Neural progenitor cell (in vitro differentiated cells): ENCODE measurements at places on chromosomes 4 and X.

- no peak for DNase-seq
- H3K4me3 ChIP-seq: no peak overlapping the region
- H3K36me3 ChIP-seq: no peaks in the 10 kb centered on the region
- H3K27ac ChIP-seq: no peak overlapping the region
Observed at GRCh38 chr4:48361012-48361400, 19.7 kb downstream of the SLAIN2 start.

- H3K27ac ChIP-seq: no peak overlapping the region
- no peaks in the 10 kb centered on the region for H3K36me3 ChIP-seq
- DNase-seq: no peak
- no peak overlapping the region for H3K4me3 ChIP-seq
- no peaks in the 10 kb centered on the region for H3K27me3 ChIP-seq
- H3K4me1 ChIP-seq: no peaks in the 10 kb centered on the region
Observed at GRCh38 chrX:130084631-130085237, 25.6 kb downstream of the ELF4 start.

DNA sequence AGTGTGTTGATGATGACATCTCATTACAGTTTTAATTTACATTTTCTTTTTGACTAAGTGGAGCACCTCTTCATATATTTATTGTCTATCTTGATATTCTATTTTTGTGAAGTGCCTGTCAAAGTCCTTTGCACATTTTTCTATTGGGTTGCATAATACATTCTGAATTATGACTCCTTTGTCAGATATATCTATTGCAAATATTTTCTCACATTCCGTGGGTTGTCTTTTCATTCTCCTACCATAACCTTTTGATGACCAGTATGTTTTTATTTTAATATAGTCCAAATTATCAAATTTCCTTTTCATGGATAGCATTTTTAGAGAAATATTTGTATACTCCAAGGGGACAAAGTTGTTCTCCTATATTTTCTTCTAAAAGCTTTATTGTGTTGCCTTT is 126.4 kb downstream of the PJA1 start:
- no peak for DNase-seq
- H3K4me3 ChIP-seq: no peak overlapping the region
- H3K4me1 ChIP-seq: peaks cover 8% of the 10 kb centered on the region

DNA sequence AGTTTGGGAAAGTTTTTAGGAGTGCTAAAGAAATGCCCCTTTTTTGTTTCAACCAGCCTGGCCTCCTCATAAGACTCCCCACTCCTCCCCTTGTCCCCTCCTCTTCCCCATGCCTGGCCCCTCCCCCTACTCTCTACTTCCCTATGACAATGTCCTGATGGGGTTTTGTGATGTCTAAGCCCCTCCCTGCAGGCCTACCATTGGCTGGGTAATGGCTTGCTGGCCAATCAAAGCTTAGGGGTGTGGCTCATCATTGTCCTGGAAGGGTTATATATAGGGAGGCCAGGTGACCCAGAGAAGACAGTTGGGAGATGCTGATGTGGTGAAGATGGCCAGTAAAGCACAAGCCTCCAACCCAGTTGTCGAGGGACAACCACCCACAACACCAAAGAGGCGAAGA is 48.2 kb upstream of the PASD1 start:
- H3K4me3 ChIP-seq: no peak overlapping the region
- no peak for DNase-seq
- no peaks in the 10 kb centered on the region for H3K4me1 ChIP-seq
- H3K27ac ChIP-seq: no peak overlapping the region

- DNase-seq: no peak
- H3K4me1 ChIP-seq: peaks cover 16% of the 10 kb centered on the region
- H3K27ac ChIP-seq: peak overlapping the region; percentile 15
- H3K27me3 ChIP-seq: no peaks in the 10 kb centered on the region
- H3K4me3 ChIP-seq: no peak overlapping the region
Observed at GRCh38 chr4:47530801-47531200, 45.7 kb downstream of the ATP10D start.

DNA sequence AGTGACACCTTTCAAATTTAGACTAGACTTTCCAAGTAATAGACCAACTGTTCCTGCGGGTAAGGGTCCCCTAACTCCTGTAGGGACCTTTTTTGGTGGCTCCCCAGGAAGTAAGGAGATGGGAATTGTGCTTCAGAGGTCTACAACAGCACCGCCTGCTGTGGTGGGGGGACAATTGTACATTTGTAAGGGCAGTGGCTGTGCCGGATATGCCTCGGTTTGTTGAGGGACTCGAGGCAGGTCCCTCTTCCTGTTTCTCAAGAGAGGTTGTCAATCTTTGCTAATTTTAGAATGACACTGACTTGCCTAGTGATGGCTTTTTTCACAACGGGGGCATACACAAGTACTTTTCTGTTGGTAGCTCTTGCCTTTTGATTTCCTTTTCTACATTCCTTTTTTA is 15.5 kb upstream of the HSD17B11 start:
- no peak for DNase-seq
- H3K27ac ChIP-seq: no peak overlapping the region
- no peak overlapping the region for H3K4me3 ChIP-seq
- H3K4me1 ChIP-seq: peaks cover 7% of the 10 kb centered on the region

GRCh38 chr4:99655308-99656081 is 2.1 kb downstream of the C4orf54 start:
- DNase-seq: no peak
- H3K27me3 ChIP-seq: no peaks in the 10 kb centered on the region
- H3K36me3 ChIP-seq: no peaks in the 10 kb centered on the region
- H3K4me3 ChIP-seq: no peak overlapping the region

GRCh38 chrX:71118032-71118984 is at the start of gene MED12:
MED12 (plus strand) TSS chrX:71118596; CDS start chrX:71118755, 159 bp downstream.
- DNase-seq: peak; percentile 92
- no peak within 1 kb of the TSS for H3K27ac ChIP-seq
- no peaks in the 10 kb centered on the region for H3K4me1 ChIP-seq
- peaks cover 11% of the 10 kb centered on the region for H3K27me3 ChIP-seq
- H3K4me3 ChIP-seq: peak within 1 kb of the TSS; percentile 81

DNA sequence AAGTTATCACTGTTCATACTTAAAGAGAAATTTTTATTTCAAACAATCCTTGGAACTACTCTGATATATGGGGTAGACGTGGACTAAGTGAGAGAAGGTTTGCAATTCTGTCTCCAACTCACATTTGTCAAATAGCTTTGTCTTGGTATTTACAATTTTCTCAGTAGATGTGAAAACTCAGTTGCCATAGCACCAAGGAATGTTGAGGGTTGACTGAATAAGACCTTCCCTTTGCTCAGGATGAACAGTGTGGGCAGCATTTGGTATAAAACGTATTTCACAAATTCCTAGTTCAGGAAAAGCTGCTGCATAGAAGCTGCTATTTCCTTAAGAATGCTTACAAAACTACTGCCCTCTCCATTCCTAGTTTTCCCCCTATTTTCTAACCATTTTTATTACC is 399.5 kb downstream of the NKX6-1 start:
- no peak overlapping the region for H3K27ac ChIP-seq
- H3K4me1 ChIP-seq: peaks cover 15% of the 10 kb centered on the region
- H3K36me3 ChIP-seq: no peaks in the 10 kb centered on the region
- no peak overlapping the region for H3K4me3 ChIP-seq
- no peak for DNase-seq
- no peaks in the 10 kb centered on the region for H3K27me3 ChIP-seq

DNA sequence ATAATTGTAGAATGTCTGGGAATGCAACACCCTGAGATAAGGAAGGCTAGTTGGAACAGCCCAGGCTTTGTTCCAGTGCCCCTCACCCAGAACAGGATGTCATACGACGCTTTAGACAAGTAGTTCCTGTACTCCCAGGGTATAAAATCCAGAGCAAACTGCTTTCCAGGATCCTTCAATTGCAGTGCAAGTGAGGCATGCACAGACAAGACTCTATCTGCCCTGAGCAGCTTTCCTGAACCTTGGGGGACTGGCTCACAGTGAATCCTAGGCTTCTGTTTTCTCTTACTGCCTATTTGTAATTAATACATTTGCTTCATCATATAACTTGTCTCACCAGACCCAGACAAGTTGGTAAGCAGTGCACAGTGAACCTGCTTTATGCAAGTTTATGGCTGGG is 48.4 kb upstream of the IL9R start:
- no peaks in the 10 kb centered on the region for H3K4me1 ChIP-seq
- no peaks in the 10 kb centered on the region for H3K27me3 ChIP-seq
- no peaks in the 10 kb centered on the region for H3K36me3 ChIP-seq
- DNase-seq: no peak
- H3K27ac ChIP-seq: no peak overlapping the region
- H3K4me3 ChIP-seq: no peak overlapping the region

GRCh38 chr4:186832906-186833305 is 109.2 kb upstream of the FAT1 start:
- DNase-seq: no peak
- H3K27ac ChIP-seq: no peak overlapping the region

DNA sequence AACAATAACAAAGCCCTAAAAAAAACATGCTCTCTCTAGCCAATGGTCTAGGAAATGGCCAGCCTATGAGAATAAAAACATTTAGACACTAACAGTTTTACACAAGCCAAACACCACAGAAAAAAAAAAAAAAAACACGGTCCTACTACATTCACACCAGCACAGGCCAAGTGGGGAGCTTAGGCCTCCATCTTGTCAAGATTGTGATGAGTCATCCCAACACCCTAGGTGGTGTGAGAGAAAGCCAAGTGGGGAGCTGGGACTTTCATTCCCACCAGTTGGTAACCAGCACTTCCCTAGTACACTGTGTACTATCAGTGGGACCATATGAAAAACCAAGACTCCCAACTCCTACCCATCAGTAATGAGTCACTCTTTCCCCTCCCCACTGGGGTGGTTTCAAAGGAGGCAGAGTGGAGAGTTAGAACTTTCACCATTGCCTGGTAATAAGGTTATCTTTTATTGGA is 95.6 kb downstream of the ADAMTS3 start:
- peaks cover 5% of the 10 kb centered on the region for H3K4me1 ChIP-seq
- no peaks in the 10 kb centered on the region for H3K27me3 ChIP-seq
- H3K4me3 ChIP-seq: no peak overlapping the region
- H3K27ac ChIP-seq: no peak overlapping the region

GRCh38 chr4:39808231-39808749 is 110.4 kb downstream of the UBE2K start:
- H3K27me3 ChIP-seq: no peaks in the 10 kb centered on the region
- H3K4me1 ChIP-seq: no peaks in the 10 kb centered on the region
- H3K36me3 ChIP-seq: no peaks in the 10 kb centered on the region
- DNase-seq: no peak
- H3K4me3 ChIP-seq: no peak overlapping the region

- no peak overlapping the region for H3K4me3 ChIP-seq
- H3K27ac ChIP-seq: no peak overlapping the region
- no peaks in the 10 kb centered on the region for H3K36me3 ChIP-seq
- H3K4me1 ChIP-seq: peaks cover 14% of the 10 kb centered on the region
- no peaks in the 10 kb centered on the region for H3K27me3 ChIP-seq
Observed at GRCh38 chr4:183164963-183165362, 65.9 kb downstream of the WWC2 start.

DNA sequence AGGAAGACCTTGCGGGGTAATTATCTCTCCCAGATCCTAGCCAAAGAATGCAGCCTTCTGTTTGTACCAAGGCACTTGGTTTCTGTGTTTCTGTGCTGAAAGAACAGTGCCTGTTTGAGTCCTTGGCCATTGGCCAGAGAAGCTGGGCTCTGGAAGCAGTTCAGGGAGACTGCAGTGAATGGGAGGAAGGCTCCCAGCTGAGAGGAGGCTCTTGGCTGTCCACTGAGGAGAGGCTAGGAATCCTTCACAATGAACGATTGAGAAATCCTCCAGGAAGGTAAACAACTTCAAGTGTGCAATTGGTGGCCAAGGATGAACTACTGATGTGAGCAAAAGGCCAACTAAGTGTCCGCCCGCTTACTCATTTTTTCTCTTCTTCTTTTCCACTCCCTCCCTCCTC is 61.3 kb downstream of the HS3ST1 start:
- H3K36me3 ChIP-seq: no peaks in the 10 kb centered on the region
- peaks cover 8% of the 10 kb centered on the region for H3K4me1 ChIP-seq
- H3K27me3 ChIP-seq: no peaks in the 10 kb centered on the region
- no peak overlapping the region for H3K4me3 ChIP-seq

DNA sequence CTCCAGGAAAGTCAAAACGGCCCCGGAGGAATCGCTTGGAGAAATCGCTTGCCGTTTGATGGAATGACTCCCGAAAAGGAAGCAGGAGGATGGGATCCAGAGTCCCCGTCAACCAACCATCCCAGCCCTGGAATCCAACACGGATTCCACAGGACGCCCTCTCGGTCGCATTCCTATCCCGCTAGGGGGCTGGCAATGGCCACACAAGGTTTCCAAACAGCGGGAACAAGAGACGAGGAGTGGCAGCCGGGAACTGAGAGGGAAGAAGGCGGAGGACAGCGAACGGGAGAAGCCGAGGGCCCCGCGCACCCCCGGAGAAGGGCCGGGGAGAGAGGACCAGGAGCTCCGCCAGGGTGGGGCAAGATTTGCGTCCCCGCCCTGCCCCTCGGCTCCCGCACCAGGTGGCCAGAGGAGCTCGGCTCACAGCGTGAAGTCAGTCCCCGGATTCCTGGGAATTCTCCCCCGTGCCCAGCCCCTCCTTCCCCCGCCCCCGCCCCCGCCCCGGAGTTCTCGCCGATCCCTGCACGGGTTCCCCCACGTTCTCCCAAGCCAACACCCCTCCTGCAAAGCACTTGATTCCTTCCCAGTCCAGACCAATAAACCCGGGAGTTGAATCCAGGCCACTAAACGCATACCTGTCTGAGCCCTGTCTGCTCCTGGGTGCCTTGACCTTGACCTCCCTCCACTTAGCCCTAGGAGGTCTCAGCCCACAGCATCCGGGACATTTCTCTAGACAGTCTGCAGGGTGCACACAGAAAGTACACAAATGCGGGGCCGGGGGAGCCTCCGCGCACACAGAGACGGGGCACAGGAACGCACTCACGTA is 1.4 kb downstream of the PDZD4 start:
- H3K27me3 ChIP-seq: peaks cover 63% of the 10 kb centered on the region
- no peaks in the 10 kb centered on the region for H3K36me3 ChIP-seq
- DNase-seq: peak; percentile 76
- no peak overlapping the region for H3K27ac ChIP-seq

DNA sequence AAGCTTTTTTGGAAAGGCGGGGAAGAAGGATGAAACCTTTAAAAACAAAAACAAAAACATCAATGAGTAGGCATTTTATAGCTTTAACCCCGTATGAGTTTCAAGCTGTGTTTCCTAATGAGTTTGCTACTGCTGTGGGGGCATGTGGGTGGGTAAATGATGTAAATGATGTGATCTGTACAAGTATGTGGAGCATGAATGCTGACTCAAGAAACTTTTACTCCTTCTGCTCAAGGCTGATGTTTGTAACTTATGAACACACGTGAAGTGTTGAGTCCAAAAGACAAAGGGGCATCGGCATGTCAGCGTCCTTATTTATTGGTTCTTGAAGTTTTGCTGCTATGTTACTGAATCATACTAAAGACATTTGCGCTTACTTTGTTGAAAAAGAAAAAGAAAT is 76.9 kb downstream of the CLCN4 start:
- no peak for DNase-seq
- no peak overlapping the region for H3K4me3 ChIP-seq
- no peaks in the 10 kb centered on the region for H3K4me1 ChIP-seq
- H3K36me3 ChIP-seq: no peaks in the 10 kb centered on the region
- H3K27ac ChIP-seq: no peak overlapping the region
- H3K27me3 ChIP-seq: no peaks in the 10 kb centered on the region

GRCh38 chr4:125323654-125324053 is 8.9 kb downstream of the FAT4 start:
- H3K27ac ChIP-seq: no peak overlapping the region
- no peaks in the 10 kb centered on the region for H3K36me3 ChIP-seq
- H3K4me3 ChIP-seq: peak overlapping the region; percentile 3

GRCh38 chr4:5629542-5629941 is 78.8 kb downstream of the EVC2 start:
- no peak overlapping the region for H3K4me3 ChIP-seq
- H3K4me1 ChIP-seq: no peaks in the 10 kb centered on the region
- no peak for DNase-seq
- no peaks in the 10 kb centered on the region for H3K27me3 ChIP-seq
- H3K36me3 ChIP-seq: no peaks in the 10 kb centered on the region

GRCh38 chr4:144185086-144185485 is 44.6 kb upstream of the GYPA start:
- no peak overlapping the region for H3K4me3 ChIP-seq
- peaks cover 4% of the 10 kb centered on the region for H3K4me1 ChIP-seq
- H3K27me3 ChIP-seq: no peaks in the 10 kb centered on the region
- DNase-seq: no peak
